ENCODE measurements at places on chromosomes 2 and 18.

DNA sequence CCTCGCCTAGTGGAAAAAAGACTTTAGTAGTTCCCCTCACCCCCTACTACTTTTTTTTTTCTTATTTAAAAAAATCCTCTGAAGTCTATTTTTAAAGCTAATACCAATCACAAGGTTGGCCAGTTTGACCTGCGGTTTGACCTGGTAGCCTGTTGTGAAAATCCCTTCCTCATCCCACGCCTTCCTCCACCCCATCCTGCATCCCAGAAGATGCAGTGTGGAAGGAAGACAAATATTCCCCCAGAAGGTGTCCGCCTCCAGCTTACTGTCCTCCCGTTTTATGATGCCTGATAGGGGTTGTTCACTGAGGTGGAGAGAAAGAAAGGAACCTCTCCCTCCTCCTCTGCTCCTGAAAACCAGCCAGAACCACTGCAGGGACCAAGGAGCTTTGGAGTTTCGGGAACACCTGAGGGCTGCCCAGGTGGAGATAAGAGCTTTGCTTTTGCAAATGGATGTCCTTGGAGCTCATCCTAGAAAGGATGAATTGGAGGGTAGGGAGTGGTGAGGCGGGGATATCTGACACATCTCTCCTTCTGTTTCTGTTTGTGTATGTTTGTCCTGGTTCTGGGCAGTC lies 909 bp downstream of the ATP6V1C2 start:
- DNase-seq: no peak
- H3K36me3 ChIP-seq: no peaks in the 10 kb centered on the region
- no peak overlapping the region for H3K27ac ChIP-seq
- peak overlapping the region; percentile 35 for H3K4me3 ChIP-seq
- peaks cover 9% of the 10 kb centered on the region for H3K4me1 ChIP-seq

- no peak for DNase-seq
- no peak overlapping the region for H3K4me3 ChIP-seq
- no peaks in the 10 kb centered on the region for H3K4me1 ChIP-seq
Observed at GRCh38 chr2:111005307-111005706, 115.4 kb upstream of the BCL2L11 start.

DNA sequence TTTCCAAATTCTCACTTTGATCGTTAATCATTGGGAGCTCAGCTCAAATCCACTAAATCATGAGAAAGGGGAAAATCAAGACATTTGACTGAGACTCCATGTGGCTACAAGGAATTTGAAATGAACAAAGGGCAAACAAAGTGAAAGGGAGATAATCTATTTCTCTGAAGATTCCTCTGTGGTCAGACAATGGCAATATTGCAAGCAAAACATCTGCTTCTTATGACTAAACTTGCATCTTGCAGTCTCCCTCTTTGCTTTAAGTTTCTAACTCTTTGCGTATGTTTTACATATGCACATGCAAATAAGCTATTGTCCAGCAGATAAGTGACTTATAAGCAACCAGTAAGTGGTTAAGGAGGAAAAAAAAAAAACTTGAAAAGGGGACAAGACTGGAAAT lies 299.1 kb upstream of the NXPH2 start:
- H3K4me1 ChIP-seq: no peaks in the 10 kb centered on the region
- H3K4me3 ChIP-seq: no peak overlapping the region
- no peaks in the 10 kb centered on the region for H3K36me3 ChIP-seq

DNA sequence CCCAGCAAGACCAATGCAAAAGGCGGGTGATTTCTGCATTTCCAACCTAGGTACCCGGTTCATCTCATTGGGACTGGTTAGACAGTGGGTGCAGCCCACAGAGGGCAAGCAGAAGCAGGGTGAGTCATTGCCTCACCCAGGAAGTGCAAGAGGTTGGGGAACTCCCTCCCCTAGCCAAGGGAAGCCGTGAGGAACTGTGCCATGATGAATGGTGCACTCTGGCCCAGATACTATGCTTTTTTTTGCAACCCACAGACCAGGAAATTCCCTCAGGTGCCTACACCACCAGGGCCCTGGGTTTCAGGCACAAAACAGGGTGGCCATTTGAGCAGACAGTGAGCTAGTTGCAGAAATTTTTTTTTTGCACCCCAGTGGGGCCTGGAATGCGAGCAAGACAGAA lies 662.6 kb upstream of the ACVR2A start:
- H3K36me3 ChIP-seq: no peaks in the 10 kb centered on the region
- H3K27ac ChIP-seq: no peak overlapping the region
- DNase-seq: no peak
- no peak overlapping the region for H3K4me3 ChIP-seq
- H3K4me1 ChIP-seq: no peaks in the 10 kb centered on the region
- no peaks in the 10 kb centered on the region for H3K27me3 ChIP-seq

DNA sequence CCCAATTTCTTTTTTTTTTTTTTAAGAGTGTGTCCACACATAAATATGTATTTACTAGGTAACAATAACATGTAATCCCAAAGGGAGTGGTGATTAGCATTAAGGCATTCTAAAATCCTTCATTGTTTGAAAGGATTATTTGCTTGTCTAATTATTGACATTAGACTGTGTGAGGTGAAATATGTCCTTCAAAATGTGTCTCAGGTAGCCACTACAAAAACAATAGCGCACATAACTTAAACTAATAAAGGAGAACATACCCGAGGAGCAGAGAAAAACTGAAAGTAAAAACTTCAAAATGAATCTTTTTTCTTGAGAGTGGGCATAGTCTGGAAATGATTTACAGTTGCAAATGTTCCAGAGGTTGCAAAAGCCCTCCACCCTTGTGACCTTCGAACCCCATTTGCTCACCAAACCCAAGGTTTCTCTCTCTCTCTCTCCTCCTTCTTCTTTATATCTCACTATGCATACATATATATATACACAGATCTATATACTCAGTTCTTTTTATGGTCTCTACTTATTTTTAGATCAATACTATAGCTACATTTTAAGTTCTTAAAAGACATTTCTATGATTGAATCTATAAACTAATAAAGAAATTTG lies 24.4 kb upstream of the FRZB start:
- DNase-seq: peak; percentile 85
- H3K27me3 ChIP-seq: no peaks in the 10 kb centered on the region
- peaks cover 14% of the 10 kb centered on the region for H3K4me1 ChIP-seq
- H3K36me3 ChIP-seq: no peaks in the 10 kb centered on the region
- peak overlapping the region; percentile 89 for H3K27ac ChIP-seq

DNA sequence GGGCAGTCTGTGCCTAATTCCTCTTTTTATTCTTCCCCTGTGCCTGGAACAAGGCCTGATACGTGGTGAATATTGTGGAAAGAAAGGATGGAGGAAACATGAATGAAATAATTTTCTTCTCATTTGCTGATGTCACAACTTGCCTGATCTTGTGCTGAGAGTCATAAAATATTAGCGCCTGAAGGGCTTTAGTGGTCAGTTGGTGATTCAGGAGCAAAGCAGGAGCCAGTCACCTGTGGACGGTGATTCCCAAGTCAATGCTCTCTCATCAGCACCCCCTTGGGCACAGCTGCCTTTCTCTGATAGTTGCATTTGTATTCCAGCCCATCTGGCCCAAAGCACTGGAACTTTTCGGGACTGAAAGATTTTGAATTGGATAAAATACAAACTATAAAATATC lies 502.6 kb upstream of the RAB12 start:
- DNase-seq: no peak
- H3K27me3 ChIP-seq: no peaks in the 10 kb centered on the region
- no peaks in the 10 kb centered on the region for H3K4me1 ChIP-seq
- no peak overlapping the region for H3K4me3 ChIP-seq
- H3K36me3 ChIP-seq: no peaks in the 10 kb centered on the region

DNA sequence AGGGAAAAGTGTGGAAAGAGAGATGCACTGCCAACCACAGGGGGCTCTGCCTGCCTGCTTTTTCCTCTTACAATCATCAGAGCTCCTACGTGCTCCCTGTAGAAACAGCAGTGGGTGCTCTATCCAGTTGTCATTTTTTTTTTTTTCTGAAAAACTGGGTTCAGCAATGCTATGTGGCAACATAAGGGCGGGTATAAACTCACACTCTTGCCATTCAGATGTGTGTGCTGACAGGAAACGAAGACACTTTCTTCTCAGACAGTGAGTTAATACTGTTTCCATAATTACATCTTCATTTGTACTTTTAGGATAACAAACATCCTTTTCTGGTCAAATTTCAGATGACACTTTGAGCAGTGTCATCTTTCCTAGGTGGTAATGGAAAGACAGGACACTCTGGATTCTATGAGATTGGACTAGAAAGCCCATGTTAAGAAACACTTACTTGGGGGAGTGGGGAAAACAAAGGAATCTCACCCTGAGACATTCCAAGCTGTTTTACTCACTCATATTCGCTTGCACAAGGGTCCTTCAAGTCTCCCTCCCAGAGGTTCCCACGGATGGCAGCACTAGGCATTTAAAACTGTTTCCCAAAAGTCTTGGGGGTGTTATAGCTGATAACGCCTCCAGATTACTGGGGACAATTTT lies 41.3 kb downstream of the CCDC93 start:
- peaks cover 70% of the 10 kb centered on the region for H3K36me3 ChIP-seq
- DNase-seq: no peak
- no peak overlapping the region for H3K27ac ChIP-seq
- no peaks in the 10 kb centered on the region for H3K27me3 ChIP-seq
- H3K4me1 ChIP-seq: no peaks in the 10 kb centered on the region
- no peak overlapping the region for H3K4me3 ChIP-seq

- peaks cover 20% of the 10 kb centered on the region for H3K36me3 ChIP-seq
- no peak overlapping the region for H3K27ac ChIP-seq
- H3K4me1 ChIP-seq: peaks cover 9% of the 10 kb centered on the region
- no peak overlapping the region for H3K4me3 ChIP-seq
Observed at GRCh38 chr2:85369500-85369899, 14.9 kb downstream of the ELMOD3 start.

- H3K4me3 ChIP-seq: no peak overlapping the region
- DNase-seq: no peak
- H3K27me3 ChIP-seq: no peaks in the 10 kb centered on the region
- no peak overlapping the region for H3K27ac ChIP-seq
- H3K4me1 ChIP-seq: peaks cover 14% of the 10 kb centered on the region
Observed at GRCh38 chr2:182894174-182894573, 27.7 kb upstream of the FRZB start.

DNA sequence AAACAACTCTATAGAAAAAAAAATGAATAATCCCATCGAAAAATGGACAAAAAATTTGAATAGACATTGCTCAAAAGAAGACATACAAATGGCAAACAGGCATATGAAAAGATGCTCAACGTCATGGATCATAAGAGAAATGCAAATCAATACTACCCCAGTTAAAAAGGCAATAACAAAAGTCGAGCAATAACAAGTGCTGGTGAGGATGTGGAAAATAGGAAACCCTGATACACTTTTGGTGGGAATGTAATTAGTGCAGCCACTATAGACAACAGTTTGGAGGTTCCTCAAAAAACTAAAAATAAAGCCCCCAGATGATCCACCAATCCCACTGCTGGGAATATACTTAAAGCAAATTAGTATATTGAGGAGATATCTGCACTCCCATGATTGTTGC lies 701.5 kb downstream of the NUP35 start:
- no peak overlapping the region for H3K27ac ChIP-seq
- DNase-seq: no peak
- H3K27me3 ChIP-seq: no peaks in the 10 kb centered on the region

- H3K27ac ChIP-seq: no peak overlapping the region
- peaks cover 9% of the 10 kb centered on the region for H3K4me1 ChIP-seq
- H3K36me3 ChIP-seq: no peaks in the 10 kb centered on the region
- DNase-seq: no peak
- no peaks in the 10 kb centered on the region for H3K27me3 ChIP-seq
- no peak overlapping the region for H3K4me3 ChIP-seq
Observed at GRCh38 chr2:118671701-118672454, 175.6 kb downstream of the EN1 start.

DNA sequence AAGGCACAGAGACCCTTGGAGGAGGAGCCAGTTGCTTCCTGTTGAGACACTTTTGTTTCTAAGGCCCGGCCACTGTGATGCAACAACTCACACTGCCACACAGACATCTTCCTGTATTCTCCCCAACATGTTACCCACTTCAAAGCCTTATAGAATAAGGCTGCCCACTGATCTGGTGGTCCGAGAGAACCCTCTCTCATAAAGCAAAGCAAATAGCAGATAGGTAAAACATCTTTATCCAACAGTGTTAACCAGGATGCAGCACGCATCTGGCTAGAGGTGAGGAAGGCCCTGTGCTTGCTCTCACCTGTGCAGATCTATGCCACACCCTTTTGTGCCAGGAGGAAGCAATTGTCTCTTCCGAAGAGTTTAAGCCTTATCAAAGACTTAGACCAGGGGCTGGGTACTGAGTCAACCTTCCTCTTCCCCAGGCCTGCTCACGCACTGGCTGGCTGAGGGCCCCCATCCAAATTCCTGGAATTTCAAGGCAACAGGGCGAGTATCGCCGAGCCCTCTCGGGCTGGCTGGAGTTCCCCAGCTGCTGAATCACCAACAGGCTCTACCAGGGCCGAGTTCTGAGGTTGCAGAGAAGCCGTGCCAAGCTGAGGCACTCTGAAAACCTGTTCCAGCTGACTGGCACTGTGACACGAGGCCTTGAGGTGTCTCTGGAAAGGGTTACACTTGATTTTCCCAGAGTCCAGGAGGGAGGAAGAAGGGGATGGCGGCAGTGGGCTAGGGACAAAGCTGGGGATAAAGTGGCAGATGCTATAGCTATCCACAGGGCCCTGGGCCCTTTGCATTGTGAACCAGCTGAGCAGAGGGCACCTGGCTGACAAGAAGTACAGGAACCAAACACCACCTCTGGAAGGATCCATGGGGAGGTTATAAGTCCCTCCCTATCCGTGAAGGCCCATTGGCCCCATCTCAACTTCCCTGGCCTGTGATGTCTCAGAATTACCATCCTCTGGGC lies 29.3 kb downstream of the TGFA start:
- H3K4me1 ChIP-seq: peaks cover 18% of the 10 kb centered on the region
- H3K36me3 ChIP-seq: no peaks in the 10 kb centered on the region
- DNase-seq: peak; percentile 26
- no peak overlapping the region for H3K4me3 ChIP-seq

DNA sequence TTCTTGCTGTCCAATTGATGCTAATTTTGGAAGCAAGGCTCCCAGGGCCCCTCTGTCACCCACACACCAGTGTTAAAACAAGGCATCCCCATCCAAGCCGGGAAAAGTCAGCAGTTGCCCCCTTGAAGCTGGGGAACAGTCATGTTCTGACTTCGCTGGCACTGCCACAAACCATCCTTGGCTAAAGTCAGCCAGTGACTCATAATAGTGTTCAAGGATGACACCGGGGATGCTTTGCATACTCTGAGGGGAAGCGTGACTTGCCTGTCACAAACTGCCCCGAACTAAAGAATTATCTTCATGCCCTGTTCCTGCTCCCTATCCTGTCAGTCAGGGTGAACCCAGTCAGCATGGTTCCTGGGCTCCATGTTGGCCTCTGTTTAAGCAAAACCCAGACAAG lies 37.0 kb downstream of the TGFA start:
- H3K27ac ChIP-seq: no peak overlapping the region
- H3K36me3 ChIP-seq: no peaks in the 10 kb centered on the region

- H3K27me3 ChIP-seq: no peaks in the 10 kb centered on the region
- H3K4me3 ChIP-seq: peak within 1 kb of the TSS; percentile 58
- peaks cover 56% of the 10 kb centered on the region for H3K4me1 ChIP-seq
- DNase-seq: peak; percentile 95
- H3K27ac ChIP-seq: peak within 1 kb of the TSS; percentile 89
Observed at GRCh38 chr2:227717687-227718567, at the start of gene SLC19A3. Gene SLC19A3 (minus strand): TSS chr2:227718028. CDS start chr2:227702318, 15,710 bp downstream.
